ENCODE measurements at places on chromosomes 16 and 17.

GRCh38 chr17:79399610-79400144, 211.2 kb downstream of the RBFOX3 start:
- no peak for DNase-seq

DNA sequence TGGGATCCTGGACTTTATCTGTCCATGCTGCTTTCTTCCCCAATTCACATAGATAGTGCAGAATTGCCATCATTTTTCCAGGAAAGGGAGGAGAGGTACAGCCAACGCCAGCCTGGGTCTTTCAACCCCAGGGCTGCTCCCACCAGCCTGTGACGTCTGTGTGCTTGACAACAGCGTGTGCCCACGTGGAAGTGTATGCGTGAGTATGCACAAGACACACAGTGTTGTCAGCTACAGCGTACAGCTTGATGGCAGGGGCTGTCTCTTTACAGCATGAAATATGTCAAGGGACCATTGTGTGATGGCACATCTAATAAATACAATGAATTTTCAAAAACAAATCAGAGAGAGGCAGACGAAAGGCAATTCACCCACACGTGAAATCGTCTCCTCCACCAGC, 62.3 kb downstream of the GSG1L start:
- no peak for DNase-seq

DNA sequence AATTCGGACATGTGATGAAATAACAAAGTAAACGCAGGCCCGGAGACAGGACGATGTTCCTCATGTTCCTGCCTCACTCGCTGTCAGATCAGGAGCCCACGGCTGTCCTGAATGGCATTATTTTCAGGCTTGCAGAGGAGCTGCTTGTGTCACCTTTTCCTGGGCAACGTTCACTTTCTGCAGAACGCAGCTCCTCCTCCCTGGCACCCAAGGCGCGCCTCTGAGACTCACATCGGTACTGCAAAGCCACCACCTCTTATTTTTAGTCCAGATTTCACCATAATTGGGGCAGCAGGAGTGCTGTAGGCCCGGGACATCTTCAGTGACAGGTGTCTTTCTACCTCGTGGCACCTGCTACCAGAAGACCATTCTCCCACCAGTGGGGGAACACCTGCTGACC, 8.0 kb upstream of the C16orf96 start:
- DNase-seq, result no peak

GRCh38 chr17:46782250-46782953, 36.1 kb downstream of the WNT3 start:
- peak; percentile 50 for DNase-seq

DNA sequence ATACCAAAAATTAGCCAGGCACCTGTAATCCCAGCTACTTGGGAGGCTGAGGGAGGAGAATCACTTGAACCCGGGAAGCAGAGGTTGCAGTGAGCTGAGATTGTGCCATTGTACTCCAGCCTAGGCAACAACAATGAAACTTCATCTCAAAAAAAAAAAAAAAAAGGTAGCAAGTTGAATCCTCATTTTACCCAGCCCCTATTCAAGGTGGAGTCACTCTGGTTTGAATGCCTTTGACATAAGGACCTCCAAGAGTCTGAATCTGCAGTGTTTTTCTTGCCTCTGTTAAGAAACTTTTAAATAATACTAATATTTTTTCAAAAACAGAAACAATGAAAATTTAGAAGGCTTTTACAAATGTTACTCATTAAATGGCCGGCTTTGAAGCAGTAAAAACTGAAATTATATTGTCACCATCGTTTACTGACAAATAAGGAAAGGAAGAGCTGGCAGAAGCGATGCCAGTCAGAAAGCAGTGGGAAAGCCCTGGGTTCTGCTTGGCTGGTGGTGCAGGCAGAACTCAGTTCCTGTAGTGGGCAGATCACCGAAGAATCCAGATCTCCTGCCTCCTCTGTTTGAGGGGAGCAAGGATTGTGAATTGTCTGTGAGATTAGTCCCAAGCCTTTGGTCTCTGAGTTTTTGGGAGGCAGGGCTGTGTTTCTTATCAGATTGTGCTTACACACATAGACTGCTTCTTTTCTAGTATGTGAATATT, 99.7 kb upstream of the HAS3 start:
- no peak for DNase-seq

GRCh38 chr16:3480901-3481695, 14.2 kb downstream of the C16orf90 start:
- DNase-seq, result no peak

GRCh38 chr17:50102164-50102991, 7.2 kb downstream of the PDK2 start:
- DNase-seq, result no peak

DNA sequence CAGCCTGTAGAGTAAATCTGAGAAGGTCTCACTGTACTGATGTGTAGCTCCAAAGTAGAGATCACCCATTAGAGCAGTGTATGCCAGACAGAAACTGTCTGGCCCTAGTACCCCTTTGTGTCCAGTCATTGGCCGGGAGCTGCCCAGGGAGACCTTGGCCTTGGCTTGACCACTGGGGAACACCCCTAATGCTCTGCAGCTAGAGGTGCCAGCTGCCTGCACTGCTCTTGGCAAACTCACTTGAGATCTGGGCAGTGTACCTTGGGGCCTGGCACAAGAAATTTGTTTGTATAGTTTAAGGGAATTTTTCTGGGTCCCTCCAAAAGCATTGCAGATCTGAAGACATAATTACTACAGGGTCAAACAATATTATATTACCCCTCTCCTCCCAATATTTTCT, 78.7 kb upstream of the MPHOSPH6 start:
- no peak for DNase-seq

DNA sequence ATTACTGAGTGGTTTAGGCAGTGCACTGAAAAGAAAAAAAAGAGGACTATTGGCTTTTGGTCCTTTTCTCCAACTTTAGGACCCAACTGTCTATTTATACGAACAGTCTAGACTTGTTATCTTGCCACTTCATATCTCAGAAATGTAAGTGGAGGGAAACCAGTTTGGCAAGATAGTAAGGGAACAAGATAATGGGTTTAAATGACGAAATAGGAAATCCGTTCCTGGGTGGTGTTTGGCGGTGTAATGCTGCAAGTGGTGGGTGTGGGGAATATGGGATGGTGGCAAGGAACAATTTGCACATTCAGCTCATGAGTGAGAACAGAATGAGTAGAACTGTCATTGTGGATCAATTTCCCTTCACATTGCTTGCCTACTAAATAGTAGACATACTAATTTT, 44.7 kb downstream of the GRB7 start:
- no peak for DNase-seq

GRCh38 chr17:34556931-34557330, 22.5 kb upstream of the TMEM132E start:
- no peak for DNase-seq

DNA sequence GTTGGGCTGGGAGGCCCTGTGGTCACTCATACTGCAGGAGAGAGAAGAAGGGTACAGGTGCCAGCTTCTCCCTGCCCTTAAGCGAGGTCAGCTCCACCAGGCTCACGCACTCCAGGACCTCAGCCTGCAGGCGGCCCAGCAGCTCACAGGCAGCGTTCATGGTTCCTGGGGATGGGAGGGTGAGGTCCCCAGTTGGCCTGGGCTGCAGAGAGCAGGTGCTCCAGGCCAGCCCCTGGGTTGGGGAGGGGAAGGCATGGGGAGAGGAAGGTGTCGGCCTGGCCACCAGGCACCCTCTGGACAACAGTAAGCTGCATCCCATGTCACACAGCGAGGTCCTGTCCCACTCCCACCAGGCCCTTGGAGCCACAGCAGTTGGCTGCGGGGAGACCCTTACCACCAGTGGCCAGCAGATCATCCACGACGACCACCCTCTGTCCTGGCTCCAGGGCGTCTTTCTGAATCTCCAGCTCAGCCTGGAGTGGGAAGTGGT, 2.0 kb downstream of the APRT start:
- no peak for DNase-seq
